ENCODE measurements at places on chromosomes 5 and 9. TPM values are rescaled to one million over a fixed set of nuclear protein-coding genes. Genes with fewer than 3 reads are reported as not detected.

The NUTM2G gene
- not detected for total RNA-seq

The BDP1 gene
- total RNA-seq = 52.4 TPM

The NIM1K gene
- 2.5 TPM for total RNA-seq

The OR13C9 gene
- not detected for total RNA-seq

The PCDHGA6 gene
- total RNA-seq = 0.40 TPM

The PLEKHG4B gene
- total RNA-seq = not detected

The TAF11L4 gene
- not detected for total RNA-seq

The FAM78A gene
- 53.3 TPM for total RNA-seq

The CRHBP gene
- total RNA-seq = not detected

The AGXT2 gene
- total RNA-seq = not detected

The ZBTB34 gene
- 11.9 TPM for total RNA-seq

The OTP gene
- total RNA-seq = not detected

The MAP1B gene
- 0.06 TPM for total RNA-seq

The DRD1 gene
- total RNA-seq = not detected

Data from natural killer cell treated with Interleukin-12 subunit alpha and Interleukin-12 subunit beta and Interleukin-15 and Interleukin-18, amount 100 ng/mL, for 72 hours (primary cell).